ENCODE measurements at places on chromosomes 7 and 10.

- no peak for DNase-seq
Measured at GRCh38 chr10:88781206-88781605, 21.3 kb upstream of the LIPM start.

GRCh38 chr7:91826377-91826776, 54.1 kb downstream of the MTERF1 start:
- DNase-seq = no peak

DNA sequence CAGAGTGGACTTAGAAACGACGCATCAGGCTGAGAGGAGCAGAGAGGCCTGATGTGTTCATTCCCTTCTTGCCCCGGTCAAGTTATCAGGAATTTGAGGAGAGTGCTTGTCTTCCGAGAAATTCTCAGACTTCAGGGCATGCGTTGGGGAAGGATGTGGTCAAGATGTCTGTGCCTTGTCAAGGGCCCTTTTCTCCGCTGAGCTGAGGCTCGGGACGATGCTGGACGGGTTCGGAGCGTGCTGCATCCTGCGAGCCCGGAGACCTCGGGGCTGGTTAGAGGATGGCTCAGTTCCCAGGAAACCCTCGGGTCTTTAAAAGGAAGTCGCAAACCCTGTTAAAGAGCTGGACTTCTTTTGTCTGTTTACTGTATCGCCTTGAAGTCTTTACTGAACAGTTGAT, 325.4 kb downstream of the ADARB2 start:
- no peak for DNase-seq

GRCh38 chr7:94431176-94431575, 36.5 kb downstream of the COL1A2 start:
- no peak for DNase-seq

DNA sequence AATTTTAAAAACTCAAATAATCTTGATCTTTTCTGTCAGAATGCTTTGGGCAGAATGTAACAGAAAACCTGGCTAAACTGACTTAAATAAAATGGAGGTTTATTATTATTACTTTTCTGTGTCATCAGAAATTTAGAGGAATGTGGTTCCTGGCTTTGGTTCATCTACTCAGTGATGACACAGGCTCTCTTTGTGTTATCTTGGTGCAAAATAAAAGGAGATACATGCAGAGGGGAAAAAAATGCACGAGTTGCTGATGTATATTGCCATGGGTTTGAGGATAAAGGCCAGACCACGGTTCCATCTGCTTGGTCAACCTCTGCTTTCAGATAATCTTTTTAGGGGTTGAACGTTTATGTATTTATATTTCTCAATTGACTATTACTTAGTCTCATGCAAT, 181.4 kb downstream of the SUGCT start:
- no peak for DNase-seq

Data from CD4-positive, alpha-beta T cell treated with Interleukin-17A for 4 hours (primary cell).